ENCODE measurements at places on chromosomes 2 and 18.
A peak's percentile ranks its signal among the peaks of the same experiment; 100 is the strongest.

DNA sequence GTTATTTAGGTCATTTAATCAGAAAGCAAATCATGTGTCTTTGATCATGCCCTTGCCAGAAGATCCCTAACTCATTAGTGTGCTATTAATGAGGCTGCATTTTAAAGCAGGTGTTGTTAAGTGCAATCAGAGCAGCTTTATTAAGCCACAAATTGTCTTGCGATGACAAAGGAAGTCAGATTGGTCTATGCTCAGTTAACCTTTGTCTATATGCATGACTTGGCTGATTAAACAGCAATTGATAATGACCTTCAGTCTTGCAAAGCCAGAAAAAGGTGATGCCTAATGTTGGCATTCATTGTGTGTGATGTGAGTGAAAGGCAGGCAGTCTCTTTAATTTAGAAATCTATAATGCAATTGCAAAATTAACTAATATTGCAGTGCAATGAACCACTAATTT, 166.9 kb downstream of the RND3 start:
- no peak for DNase-seq

GRCh38 chr2:222439692-222440091, 15.3 kb downstream of the SGPP2 start:
- no peak for DNase-seq

GRCh38 chr2:178263159-178263860, 69.0 kb downstream of the OSBPL6 start:
- no peak for DNase-seq

GRCh38 chr2:128368437-128369107, 49.9 kb upstream of the HS6ST1 start:
- no peak for DNase-seq

DNA sequence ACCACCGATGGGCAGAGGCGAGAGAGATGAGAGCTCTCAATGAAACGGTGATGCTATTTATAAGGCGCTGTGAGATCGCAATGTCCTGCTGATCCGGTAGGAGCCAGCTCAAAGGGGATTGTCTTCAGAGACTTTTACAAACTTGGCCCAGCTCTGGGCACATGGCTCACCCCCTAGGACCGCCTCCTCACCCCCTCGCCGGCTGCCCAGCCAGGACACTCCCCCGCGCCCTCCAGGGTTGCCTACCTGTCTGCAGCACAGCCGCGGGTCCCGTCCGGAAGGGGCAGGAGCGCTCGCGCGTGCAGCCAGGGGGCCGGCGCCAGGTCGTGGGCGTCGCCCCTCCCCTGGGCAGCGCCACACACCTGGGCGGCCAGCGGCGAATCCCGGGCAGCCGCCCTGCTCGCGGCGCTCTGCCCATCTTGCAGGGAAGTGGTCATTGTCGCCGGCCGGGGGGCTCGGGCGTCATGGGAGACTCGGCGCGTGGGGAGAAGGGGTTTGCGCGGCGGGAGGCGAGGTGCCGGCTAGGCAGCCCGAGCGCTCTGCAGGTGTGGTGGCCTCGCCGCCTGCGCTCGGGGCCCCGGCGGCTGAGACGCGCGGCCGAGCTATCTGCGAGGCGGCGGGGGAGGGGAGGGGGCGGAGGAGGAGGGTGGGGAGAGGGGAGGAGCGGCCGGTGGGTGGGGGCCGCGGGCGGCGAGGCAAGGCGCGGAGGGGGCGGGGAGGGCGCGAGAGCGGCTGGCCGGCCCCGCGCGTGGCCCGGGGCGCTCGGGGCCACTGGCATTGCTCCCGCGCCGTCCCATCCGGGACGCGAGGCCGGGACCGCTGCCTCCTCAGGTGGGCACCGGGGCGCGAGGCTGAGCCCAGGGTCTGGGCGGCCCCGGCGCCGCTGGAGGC, at the start of gene GRB14:
GRB14 (minus strand) TSS at position 610 of the 891 bp plus-strand sequence; CDS start at position 437, 173 bp downstream.
- DNase-seq, result peak; percentile 10

DNA sequence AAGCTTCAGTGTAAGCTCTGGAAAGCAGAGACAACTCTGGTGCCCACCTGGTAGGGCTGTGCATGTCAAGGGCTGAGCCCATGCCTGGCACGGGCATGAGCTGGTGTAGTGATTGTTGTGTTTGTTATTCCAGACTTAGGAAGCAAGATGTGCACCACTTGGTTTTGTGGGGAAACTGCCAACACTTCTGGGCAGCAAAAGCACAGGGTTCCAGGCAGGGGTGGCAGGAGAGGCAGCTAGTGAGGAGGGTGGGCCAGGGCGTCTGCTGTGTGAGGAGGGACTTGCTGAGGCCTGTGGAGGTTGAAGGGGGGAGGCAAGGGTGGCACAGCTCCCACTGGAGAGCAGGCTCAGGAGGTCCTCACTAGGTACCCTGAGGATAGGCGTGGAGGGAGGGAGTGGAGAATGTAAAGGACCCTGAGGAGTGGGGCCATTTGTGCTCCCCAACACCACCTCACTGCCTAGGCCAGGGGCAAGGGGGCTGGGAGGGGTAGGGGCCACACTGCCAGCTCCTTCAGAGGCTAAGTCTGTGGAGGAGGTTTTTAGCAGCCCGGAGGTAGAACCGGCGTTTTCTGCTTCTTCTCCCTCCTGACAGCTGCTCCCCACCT, 104.0 kb upstream of the POU3F3 start:
- no peak for DNase-seq

DNA sequence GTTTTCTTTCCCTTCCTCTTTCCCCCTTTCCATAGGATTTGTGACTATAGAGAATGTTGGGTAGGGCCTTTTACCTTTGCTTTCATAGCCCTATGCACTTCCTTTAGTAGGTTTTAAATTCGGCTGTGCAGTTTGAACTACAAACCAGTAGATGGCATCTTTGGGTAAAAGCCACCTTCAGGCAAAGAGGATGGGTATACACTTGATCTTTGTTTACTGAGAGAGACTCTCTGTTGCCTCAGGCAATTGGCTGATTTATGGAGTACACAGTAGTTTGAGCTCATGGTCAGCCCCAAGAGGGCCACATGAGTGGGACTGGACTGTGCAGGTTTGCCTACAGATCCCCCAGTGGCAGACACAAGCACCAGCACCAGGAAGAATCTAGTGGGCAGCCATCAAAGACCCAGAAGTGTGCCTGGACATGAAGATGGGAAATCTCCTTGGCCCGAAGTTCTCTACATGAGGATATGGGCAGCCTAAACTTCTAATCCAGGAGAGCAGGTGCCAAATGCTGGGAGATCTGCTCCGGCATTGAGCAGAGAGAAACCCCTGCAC, 1304.3 kb upstream of the DDX18 start:
- DNase-seq, result peak; percentile 5

DNA sequence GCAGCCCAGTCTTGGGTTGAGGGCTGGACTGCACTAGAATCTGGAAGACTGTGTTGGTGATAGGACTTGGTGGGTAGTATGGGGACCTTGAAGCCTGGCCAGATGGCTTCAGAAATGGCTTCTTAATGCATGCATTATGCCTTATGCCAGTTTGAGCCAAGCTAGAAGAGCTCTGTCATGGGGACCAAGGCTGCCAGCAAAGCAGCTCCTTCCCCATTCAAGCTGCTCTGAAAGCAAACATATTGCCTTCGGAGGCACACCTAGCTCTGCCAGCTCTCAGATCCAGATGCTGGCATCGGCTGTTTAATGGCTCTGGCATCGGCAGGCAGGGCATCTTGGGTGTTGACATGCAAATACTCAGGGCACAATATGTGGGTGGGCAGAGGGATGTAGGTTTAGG, 59.0 kb upstream of the IGFBP5 start:
- DNase-seq, result no peak

DNA sequence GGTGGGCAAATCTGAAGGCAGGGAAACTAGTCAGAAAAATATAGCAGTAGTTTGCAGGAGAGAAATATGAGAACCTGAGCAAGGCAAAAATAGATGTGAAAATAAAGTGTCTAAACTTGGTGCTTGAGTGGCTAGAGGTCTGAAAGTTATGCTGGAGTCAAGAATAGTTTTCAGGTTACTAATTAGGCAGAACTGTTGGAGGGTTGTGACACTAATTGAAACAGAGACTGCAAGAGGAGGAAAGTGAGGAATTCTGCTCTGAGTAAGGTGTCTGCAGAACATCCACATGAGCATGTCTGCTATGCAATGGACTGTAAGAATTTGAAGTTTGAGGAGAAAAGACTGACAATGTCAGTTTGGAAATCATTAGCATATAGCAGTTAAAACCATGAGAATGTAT, 444.0 kb upstream of the LRRTM1 start:
- DNase-seq, result no peak

- DNase-seq, result no peak
Measured at GRCh38 chr2:240389302-240389805, 46.1 kb upstream of the GPC1 start.

GRCh38 chr18:59915606-59916005, 15.8 kb downstream of the PMAIP1 start:
- no peak for DNase-seq

DNA sequence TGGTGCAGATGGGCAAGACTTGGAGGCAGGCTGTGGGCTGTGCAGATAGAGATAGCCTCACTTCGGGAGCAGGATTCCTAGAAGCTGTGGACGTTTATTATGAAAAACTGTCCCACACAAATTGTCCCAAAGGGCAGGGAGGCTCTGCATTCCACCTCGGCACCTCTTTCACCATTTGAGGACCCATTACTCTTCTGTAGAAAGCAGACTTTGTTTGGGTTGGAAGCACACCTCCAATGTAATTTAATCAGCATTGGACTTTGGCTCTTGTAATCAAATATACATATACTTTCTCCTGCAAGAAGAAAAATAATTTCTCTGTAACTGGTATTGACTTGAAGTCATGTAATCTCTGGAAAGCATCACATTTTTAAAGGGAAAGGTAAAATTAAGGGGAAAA, 8.5 kb downstream of the ONECUT2 start:
- DNase-seq, result no peak

- no peak for DNase-seq
Measured at GRCh38 chr2:181632733-181633401, 24.0 kb downstream of the CERKL start.

DNA sequence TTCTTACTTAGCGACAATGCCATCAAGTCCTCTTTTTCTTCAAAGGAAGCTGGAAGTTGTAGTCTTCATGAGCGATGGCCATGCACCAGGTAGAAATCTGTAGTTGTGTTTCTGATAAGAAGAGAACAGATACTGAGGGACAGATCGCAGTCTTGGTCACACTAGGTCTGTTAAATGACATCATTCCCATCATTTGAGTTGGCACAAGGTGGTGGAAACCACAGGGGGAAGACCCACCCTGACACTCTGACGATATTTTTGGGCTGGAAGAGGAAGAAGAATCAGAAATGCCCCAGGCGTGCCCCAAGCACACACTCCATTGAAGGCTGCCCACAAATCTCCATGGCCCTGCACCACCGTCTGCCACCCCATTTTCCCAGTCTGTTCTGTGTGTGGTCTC, 89.0 kb upstream of the BOD1L2 start:
- no peak for DNase-seq

DNA sequence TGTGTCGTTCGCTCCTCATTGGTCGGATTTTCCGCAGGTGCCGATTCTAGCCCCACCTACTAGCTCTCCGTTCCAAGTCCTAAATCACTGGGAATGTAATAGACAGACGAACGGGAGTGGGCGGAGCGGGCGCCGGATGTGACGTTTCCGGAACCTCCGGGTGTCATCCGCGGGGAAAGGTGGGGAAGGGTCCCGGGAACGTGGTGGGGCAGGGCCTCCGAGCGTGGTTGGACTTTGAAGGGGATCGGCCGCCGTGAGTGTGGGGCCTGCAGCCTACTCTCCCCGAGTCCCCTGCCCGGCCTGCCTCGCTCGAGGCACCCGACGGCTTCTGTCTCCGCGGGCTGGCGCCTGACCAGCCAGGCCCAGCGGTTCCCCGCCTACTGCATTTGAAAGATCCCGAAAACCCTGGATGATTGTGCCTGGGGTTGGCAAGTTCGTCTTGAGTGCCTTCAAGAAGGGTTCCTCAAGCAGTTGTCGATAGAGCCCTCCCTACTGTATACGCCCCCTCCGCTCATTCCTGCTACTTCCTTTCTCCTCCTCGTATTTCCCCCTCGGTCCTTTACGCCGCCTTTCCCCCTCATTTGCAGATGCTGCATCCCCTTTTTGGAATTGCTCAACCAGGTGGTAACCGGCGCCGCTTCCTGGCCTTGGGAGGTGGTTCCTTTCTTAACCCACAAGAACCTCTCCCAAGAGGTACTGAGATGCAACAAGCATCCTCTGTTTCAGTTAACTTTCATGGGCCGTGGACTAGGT, at the start of gene STAMBP:
STAMBP (plus strand) TSS at position 144 of the 753 bp plus-strand sequence. CDS start 1,896 bp downstream, outside the sequence.
- DNase-seq, result peak; percentile 96

- DNase-seq, result no peak
Measured at GRCh38 chr2:241033994-241034393, 35.6 kb downstream of the SNED1 start.

DNA sequence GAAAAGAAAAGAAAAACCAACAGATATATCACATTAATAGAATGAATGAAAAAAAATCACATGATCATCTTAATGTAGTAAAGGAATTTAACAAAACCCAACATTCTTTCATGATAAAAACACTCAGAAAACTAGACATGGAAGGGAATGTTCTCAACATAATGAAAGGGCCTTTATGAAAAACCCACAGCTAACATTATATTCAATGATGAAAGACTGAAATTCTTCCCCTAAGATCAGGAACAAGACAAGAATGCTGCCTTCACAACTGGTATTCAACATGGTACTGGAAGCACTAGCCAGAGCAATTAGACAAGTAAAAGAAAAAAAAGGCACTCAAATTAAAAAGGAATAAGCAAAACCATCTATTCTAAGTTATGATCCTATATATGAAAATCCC, 28.5 kb upstream of the EMILIN2 start:
- no peak for DNase-seq

DNA sequence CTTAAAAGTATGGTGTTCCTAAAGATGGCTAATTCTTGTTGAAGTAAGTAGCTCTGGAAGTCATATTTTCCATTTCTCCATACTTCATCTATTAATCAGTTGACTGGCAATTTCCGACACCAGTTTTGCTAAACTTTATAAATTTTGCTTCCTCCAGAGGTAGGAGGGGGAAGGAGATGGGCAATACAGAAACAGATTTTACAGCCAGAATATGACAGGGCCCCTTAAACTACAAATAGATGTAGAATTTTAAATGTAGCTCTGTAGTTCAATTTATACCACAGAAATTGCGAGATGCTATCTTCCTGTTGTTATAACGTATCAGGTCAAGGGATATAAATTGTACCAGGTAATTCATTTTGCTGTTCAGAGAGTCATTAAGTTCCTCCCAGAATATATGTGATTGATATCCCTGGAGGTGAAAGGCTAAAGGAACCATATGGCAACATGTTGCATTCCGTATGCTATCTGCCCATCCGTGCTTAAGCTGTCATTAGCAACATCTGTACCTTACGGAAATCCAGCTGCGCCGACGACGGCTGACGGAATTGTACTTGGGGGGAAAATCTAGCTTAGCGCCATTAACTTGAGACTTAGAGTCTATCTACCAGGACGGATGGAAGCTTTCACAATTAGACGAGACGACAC, 8.4 kb upstream of the NR4A2 start:
- DNase-seq, result peak; percentile 31

DNA sequence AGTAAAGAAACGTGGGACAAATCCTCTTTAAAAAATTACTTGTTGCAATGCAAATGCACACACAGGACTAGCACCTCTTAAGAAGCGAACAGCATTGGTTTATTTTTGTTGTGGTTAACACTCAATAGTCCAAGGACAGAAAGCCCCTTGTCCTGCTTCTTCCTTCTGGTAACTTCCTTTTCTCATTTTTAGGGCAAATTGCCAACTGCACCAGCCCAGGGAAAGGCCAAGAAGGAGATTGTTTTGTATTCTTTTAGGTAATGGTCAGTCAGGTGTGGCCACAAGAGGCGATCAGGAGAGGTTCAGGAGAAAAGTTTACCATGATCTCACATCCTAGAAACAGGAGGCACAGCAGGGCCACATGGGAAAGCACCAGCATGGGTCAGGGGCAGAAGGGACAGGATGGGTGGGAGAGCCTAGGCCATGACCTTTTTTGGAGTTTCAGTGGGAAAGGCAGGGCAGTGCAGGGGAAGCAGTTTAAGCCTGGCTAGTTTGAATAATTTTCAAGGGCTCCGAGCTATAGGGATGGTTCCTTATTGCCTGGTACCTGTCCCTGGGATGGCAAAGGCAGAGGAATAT, 73.0 kb downstream of the CHRNA1 start:
- DNase-seq, result no peak

Measured in iris pigment epithelial cell (primary cell).